ENCODE measurements at places on chromosomes 7 and 10.

- H3K4me1 ChIP-seq = no peaks in the 10 kb centered on the region
- DNase-seq = no peak
- H3K27me3 ChIP-seq = no peaks in the 10 kb centered on the region
- no peaks in the 10 kb centered on the region for H3K36me3 ChIP-seq
- H3K4me3 ChIP-seq = no peak overlapping the region
Measured at GRCh38 chr7:86058649-86059048, 585.1 kb upstream of the GRM3 start.

- DNase-seq = peak; percentile 79
- H3K27ac ChIP-seq = no peak overlapping the region
- peaks cover 32% of the 10 kb centered on the region for H3K4me1 ChIP-seq
- no peak overlapping the region for H3K4me3 ChIP-seq
- H3K27me3 ChIP-seq = peaks cover 6% of the 10 kb centered on the region
- no peaks in the 10 kb centered on the region for H3K36me3 ChIP-seq
Measured at GRCh38 chr7:29285444-29285793, 90.8 kb downstream of the CHN2 start.

GRCh38 chr7:114422507-114423501, 8.2 kb downstream of the FOXP2 start:
- no peaks in the 10 kb centered on the region for H3K27me3 ChIP-seq
- no peak overlapping the region for H3K4me3 ChIP-seq
- no peak for DNase-seq
- no peaks in the 10 kb centered on the region for H3K36me3 ChIP-seq

DNA sequence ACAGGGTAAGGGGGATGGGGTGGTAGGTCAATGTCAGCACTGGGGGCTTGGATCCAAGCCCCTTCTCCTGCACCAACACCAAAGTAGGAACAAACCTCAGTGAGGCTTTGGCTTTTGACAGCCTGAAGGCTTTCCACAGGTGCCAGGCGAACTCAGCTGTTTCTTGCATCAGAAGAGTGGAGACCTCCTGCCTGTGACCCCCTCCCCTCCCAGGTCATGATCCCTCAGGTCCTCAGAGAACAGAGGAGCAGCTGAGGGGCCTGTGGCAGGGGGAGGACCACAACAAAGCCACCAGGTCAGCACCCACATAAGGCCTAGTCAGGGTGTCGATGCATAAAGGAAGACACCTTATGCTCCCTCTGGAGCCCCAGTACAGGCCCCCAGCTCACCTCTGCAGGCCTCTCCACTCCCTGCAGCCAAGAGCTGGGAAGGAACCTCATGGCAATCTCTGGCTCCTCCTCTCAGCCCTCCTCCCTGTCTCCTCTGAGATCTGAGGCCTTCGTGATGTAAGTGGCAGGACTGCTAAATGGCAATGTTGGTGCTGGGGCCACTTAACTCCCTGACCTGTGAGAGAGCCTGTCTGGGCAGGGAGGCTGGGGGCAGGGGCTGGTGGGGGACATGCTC, 19.1 kb upstream of the PRRT4 start:
- H3K36me3 ChIP-seq = no peaks in the 10 kb centered on the region
- no peak for DNase-seq
- no peak overlapping the region for H3K4me3 ChIP-seq
- no peaks in the 10 kb centered on the region for H3K27me3 ChIP-seq
- no peaks in the 10 kb centered on the region for H3K4me1 ChIP-seq

GRCh38 chr10:79113827-79114226, 45.1 kb downstream of the ZMIZ1 start:
- H3K27ac ChIP-seq = no peak overlapping the region
- DNase-seq = no peak
- H3K4me1 ChIP-seq = peaks cover 36% of the 10 kb centered on the region
- no peak overlapping the region for H3K4me3 ChIP-seq
- H3K36me3 ChIP-seq = no peaks in the 10 kb centered on the region
- no peaks in the 10 kb centered on the region for H3K27me3 ChIP-seq

GRCh38 chr7:472640-472957, 47.0 kb downstream of the PDGFA start:
- peaks cover 13% of the 10 kb centered on the region for H3K4me1 ChIP-seq
- no peak for DNase-seq
- no peaks in the 10 kb centered on the region for H3K36me3 ChIP-seq
- no peaks in the 10 kb centered on the region for H3K27me3 ChIP-seq

DNA sequence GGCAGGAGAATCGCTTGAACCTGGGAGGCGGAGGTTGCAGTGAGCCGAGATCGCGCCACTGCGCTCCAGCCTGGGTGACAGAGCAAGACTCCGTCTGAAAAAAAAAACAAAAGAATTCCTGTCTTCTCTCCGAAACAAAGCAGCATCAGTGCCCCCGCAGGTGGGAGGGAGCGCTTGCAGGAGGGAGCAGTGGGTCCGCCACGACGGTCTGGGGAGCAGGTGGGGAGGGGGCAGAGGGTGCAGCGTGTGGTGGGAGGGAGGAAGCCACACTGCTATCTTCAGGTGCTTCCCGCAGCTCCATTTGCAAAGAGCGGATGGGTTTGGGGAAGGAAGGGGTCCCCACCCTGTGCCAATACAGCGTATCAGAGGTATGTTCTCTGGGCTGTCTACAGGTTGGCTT, 31.7 kb downstream of the LIMK1 start:
- no peak overlapping the region for H3K27ac ChIP-seq
- peaks cover 14% of the 10 kb centered on the region for H3K36me3 ChIP-seq
- no peaks in the 10 kb centered on the region for H3K4me1 ChIP-seq
- H3K27me3 ChIP-seq = no peaks in the 10 kb centered on the region

DNA sequence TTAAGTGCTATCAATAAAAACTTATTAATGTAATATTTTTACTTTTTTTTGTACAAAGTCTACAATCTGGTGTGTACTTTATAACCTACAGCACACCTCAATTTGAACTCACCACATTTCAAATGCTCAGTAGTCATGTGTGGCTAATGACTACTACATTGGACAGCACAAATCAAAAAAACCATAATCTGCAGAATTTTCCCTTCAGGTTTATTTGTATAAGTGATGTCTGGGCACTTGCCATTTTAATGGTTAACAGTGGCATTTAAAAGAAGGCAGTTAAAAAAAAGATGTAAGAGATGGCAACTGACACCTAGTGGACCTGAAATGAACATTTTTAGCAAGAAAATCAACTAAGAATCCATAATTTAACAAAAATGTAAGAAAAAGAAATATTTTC, 124.6 kb upstream of the NRBF2 start:
- H3K27me3 ChIP-seq = peaks cover 40% of the 10 kb centered on the region
- no peaks in the 10 kb centered on the region for H3K36me3 ChIP-seq
- DNase-seq = no peak
- peaks cover 5% of the 10 kb centered on the region for H3K4me1 ChIP-seq
- no peak overlapping the region for H3K4me3 ChIP-seq

DNA sequence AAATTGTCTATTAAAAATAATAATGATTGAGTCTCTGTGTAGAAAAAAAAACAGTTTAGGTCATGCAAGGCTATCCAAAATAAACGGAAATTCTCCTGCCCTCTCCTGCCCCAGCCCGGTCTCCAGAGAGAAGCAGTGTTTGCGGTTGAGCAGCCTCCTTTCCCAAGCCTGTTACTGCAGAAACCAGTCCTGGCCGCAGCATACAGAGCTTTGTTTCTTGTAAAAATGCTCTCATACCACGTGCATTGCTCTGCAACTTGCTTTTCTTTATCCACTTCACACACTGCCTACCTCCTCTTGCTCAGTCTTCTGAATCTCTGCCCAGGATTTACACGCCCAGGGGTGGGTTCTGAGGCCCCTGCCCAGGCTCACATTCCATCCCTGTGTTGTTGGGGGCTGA, 34.4 kb upstream of the CUL1 start:
- peaks cover 2% of the 10 kb centered on the region for H3K4me1 ChIP-seq
- H3K36me3 ChIP-seq = no peaks in the 10 kb centered on the region
- H3K27ac ChIP-seq = no peak overlapping the region
- H3K4me3 ChIP-seq = no peak overlapping the region

DNA sequence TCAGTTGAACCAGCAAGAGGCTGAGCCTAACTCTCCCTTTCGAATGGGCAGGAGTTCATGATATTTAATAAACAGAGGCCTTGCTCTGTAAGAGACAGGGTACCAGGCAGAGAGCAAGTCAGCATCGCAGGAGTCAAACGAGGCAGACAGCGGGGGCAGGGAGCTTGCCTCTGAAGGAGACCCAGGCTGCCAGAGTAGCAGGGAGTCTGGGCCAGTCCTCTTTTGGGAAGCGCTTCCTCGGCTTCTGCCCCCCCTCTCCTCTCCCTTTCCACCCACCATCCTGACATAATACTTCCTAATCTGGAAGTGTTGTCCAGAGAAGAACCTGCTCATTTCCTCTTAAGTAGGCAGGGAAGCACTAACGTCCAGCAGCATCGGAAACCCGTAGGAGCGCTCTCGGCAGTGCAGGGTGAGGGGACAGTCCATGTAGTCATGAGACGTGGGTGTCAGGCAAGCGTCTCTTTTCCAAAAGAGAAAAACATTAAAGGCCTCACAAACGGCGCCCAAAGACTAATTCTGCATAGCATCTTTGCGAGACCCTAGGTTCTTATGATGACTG, 171.1 kb downstream of the EGFR start:
- H3K27ac ChIP-seq = no peak overlapping the region
- H3K4me1 ChIP-seq = no peaks in the 10 kb centered on the region
- DNase-seq = no peak
- H3K36me3 ChIP-seq = no peaks in the 10 kb centered on the region

GRCh38 chr7:106600569-106601373, 60.2 kb downstream of the CCDC71L start:
- no peaks in the 10 kb centered on the region for H3K36me3 ChIP-seq
- peaks cover 5% of the 10 kb centered on the region for H3K4me1 ChIP-seq
- H3K4me3 ChIP-seq = no peak overlapping the region

DNA sequence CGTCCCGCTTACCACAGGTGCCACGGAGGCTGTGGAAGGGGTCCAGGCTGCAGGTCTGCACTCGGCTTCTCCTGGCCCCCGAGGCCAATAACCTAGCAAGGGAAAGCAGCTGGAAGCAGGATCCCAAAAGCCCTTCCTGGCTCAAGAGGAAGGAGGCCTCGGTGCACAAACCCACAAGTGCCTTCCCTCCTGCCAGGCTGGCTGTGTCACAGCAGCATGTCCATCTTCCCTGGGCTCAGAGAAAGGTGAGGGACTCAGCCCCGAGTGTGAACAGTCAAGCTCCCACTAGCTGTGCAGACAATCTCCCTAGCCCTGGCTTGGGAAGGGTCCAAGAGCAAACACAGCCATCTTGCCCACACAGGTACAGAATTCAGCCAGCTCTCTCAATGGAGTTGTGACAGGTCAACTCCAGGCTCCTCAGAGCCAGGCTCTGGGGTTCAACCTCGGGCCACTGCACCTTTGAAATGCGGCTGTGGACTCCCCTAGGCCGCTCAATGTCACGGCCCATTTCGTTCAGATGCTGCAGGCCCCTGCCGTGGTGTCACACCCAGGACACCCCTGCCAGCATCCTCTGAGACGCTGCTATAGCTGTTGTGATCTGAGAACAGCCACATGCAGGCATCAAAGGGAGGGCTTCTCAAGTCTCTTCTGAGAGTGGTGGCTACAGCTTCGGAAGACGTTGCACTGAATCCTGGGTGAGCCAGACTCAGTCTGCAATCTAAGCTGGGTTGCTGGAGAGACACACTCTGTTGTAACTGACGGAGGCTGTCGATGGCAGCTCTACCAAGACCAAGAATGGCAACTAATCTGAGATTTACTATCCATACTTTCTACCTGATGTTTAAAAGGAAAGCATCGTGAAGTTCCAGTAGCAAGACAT, 137.9 kb downstream of the DIP2C start:
- no peak overlapping the region for H3K27ac ChIP-seq
- peaks cover 18% of the 10 kb centered on the region for H3K27me3 ChIP-seq
- H3K4me3 ChIP-seq = no peak overlapping the region
- peaks cover 2% of the 10 kb centered on the region for H3K4me1 ChIP-seq

GRCh38 chr7:47322731-47323130, 259.2 kb downstream of the TNS3 start:
- H3K27ac ChIP-seq = no peak overlapping the region
- no peaks in the 10 kb centered on the region for H3K27me3 ChIP-seq
- H3K36me3 ChIP-seq = no peaks in the 10 kb centered on the region

- H3K27me3 ChIP-seq = peaks cover 4% of the 10 kb centered on the region
- no peaks in the 10 kb centered on the region for H3K36me3 ChIP-seq
- H3K4me3 ChIP-seq = no peak overlapping the region
Measured at GRCh38 chr7:8197994-8198698, 63.8 kb downstream of the ICA1 start.

DNA sequence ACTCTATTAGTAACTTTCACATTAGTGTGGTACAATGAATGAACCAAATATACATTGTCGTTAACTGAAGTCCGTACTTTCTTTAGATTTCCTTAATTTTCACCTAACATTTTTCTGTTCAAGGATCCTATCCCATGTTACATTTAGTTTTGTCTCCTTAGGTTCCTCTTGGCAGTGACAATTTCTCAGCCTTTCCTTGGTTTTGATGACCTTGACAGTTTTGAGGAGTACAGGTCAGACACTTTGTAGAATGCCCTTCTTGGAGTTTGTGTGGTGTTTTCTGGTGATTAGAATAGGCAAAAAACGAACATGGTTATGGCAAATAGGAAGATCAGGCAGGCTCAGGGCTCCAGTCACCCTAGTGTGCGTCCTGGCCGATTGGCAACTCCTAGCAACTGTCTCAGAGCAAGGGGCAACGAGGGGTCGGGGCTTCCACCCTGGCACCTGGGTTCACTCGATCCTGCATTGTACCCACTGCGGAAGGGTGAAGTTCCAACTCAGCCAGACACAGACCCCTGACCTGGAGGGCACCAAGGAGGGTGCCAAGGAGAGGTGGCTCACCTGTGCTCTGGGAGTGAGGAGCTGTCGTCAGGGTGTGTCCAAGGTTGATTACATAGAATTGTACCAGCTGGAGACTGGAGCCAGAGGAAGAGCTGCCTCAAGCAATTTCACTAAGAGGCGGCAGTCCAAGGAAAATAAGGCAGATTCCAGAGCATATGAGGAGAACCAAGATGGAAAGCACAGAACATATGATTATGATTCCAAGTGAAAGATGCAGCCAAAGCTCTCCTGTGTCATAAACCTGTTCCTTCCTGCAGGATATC, 37.5 kb downstream of the PAPSS2 start:
- H3K27ac ChIP-seq = no peak overlapping the region
- no peaks in the 10 kb centered on the region for H3K4me1 ChIP-seq
- no peaks in the 10 kb centered on the region for H3K36me3 ChIP-seq
- no peak for DNase-seq
- H3K4me3 ChIP-seq = no peak overlapping the region
- peaks cover 2% of the 10 kb centered on the region for H3K27me3 ChIP-seq

DNA sequence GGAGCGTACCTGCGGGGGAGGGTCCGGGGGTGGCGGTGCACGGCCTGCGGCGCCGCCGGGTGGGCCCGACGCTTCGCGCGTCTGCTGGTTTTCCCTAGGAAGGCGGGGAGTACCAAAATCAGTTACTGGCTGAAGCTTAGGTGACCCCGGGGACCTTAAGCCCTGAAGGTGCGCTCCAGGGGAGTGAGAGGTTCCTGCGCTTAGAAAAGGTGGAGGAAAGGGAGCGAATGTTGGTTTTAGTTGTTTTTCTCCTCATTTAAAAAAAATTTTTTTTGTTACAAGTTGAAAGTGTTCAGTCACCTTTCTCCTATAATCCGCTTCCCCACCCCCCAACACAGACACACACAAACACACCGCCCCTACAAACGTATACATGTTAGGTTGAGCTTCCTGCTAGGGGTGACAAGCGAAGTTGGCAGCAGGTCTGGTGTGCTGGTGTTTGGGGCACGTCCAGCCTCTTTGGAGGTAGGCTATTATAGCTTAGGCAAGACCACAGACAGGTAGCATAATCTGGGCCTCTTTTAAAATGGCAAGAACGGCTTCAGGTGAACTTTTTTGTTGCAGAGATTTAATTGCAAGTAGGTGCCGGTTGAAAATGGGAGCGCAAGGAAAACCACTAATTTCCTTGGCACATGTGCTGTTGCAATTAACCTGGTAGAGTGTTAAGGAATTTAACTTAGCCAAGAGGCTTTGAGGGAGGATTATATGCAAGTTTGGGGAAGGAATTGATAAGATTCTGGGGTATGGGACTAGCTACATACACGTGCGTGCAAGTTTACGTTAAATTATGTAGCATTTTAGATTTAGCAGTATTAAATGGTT, 945 bp downstream of the ADD3 start:
- no peaks in the 10 kb centered on the region for H3K27me3 ChIP-seq
- peak overlapping the region; percentile 84 for H3K27ac ChIP-seq
- peaks cover 43% of the 10 kb centered on the region for H3K4me1 ChIP-seq

Measured in activated CD8-positive, alpha-beta T cell treated with anti-CD3 and anti-CD28 coated beads for 36 hours (primary cell).